Right atrium auricular region (tissue), 2 donors: ENCODE measurements at places on chromosomes 4 and X. TPM values are rescaled to one million over a fixed set of nuclear protein-coding genes. Genes with fewer than 3 reads are reported as not detected.

TCEAL5 gene
- total RNA-seq = not detected

GJB1 gene
- total RNA-seq = not detected

- no peak for DNase-seq
These were observed 13.9 kb downstream of the SCARB2 start for GRCh38 chr4:76199664-76200211.

GABRE gene
- 16.2 TPM for total RNA-seq

DNA sequence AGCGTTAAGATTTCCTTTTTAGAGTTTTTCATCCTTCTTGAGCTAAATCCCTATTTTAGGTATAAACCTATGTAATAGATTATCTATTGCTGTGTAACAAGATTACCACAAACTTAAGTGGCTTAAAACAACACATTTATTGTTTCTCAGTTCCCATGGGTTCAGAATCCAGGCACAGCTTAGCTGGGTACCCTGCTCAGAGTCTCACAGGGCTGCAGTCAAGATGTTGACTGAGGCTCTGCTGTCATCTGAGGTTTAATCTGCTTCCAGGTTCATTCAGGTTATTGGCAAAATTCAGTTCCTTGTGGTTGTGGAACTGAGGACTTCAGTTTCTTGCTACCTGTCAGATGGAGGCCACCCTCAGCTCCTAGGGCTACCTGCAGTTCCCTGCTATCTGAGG is 60.9 kb downstream of the GK start:
- DNase-seq = no peak

DNA sequence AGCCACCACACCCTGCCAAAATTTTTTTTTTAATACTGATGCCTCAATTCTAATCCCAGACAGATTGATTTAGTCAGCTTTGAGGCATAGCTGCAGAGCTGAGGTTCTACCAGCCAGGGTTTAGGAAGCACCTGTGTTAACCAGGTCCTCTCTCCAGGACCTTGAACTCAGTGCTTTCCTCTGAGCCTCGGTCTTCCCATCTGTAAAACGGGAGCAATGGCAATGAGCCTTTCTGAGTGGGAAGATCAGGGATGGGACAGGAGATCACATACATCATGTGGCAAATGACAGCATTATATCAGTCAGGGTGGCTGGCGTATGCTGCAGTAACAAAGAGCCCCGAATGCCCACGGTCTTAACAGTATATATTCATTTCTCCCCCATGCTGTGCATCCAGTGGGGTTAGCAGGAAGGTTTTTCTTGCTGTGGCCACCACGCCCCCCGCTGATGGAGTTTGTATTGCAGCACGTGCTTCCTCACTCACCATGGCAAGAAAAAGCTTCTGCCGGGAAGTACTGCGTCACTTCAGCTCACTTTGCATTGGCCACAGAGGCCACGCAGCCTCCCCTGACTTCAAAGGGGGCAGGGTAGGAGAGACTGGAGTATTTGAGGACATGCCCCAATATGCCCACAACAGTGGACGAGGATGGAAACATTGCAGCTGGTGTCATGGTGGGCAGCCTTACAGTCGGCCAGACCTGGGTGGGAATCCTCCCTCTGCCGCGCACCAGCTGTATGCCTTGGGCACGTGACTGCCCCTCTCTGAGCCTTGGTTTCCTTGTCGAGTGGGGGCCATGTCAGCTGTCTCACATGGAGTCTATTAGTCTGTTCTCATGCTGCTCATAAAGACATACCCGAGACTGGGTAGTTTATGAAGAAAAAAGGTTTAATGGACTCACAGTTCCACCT is 24.1 kb upstream of the MRFAP1 start:
- DNase-seq = no peak

DNA sequence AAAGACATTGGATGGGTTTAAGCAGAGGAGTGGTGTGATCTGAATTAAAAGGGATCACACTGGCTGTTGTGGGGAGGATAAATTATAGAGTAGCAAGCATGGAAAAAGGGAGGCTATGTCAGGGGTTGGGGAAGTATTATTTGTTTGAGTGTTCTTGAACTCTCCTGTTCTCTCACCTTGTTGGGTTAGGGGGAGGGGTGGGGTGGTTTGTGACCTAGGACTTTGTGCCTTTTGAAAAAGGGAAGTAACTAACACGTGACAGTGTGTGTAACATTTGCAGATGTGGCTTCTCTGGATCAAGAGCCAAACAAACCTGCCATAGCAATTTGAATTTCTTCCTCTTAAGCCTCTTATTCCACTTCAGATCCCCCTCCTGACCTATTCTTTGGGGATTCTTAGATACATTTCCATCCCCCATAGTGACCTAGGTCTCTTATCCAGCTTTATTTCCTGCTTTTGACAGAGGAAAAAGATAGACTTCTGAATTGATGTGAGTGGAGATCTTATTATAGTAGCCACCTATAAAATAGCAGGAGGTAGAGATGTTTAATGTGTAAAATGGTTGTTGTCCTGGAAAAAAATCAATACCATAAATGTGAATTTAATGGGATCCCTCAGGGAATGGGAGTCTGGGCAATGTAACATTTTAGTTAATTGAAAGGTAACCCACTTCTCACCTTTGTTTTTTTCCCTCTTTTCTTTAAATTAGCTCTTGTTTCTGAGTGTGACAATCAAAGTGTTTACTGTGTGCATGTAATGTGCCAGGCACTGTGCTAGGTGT is 120.4 kb downstream of the CT47B1 start:
- no peak for DNase-seq

CCKAR gene
- total RNA-seq = not detected

DNA sequence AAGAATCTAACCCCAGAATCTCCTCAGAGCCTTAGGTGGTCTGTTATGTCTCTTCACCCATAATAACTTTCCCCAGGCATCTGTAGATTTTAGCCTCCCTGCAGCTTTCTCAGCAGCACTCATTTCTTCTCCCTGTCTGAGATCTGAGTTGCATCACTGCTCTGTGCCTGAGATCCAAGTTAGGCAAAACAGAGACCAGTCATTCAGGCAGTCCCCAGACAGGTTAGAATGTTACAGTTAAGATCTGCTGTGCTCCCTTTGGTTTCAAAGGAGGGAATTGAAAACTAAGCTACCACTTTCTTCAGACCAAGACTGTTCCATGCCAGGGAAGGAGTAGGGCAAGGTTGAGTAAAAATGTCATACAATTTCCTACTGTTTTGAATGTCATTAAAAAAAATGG is 65.3 kb downstream of the TENT5D start:
- DNase-seq = no peak

GRCh38 chrX:36019125-36019524 is 99.6 kb downstream of the CFAP47 start:
- DNase-seq = no peak

CXXC4 gene
- 3.1 TPM for total RNA-seq

ETDA gene
- not detected for total RNA-seq

DNA sequence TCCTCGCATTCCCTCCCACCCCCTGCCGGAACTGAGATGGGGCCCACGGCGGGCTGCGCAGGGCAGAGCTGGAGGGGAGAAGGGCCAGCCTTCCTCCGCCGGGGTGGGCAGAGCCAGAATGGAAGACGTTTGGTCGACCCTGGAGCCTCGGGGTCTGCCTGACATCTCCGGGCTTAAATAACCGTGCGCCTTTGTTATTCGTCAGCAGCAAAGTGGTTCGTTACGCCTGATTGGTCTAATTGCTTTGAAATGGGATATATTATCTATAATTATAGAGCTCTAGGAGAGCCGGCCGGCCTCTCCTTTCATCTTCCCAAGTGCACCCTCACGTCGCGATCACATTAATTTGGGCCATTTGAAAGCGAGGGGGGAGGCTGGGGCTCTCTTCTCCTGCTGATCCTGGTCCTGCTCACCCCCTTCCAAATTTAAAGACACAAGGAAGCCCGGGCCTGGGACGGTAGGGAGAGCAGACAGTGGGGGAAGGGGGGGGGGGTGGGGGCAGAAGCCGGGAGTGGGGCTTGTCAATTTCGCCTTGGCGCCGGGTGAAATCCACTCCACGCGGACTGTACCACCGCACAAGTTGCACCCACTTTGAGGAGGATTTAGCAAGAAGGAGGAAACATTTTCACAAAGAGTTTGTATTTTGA is 4.7 kb upstream of the MSX1 start:
- no peak for DNase-seq

MAP9 gene
- total RNA-seq = 4.5 TPM

DNA sequence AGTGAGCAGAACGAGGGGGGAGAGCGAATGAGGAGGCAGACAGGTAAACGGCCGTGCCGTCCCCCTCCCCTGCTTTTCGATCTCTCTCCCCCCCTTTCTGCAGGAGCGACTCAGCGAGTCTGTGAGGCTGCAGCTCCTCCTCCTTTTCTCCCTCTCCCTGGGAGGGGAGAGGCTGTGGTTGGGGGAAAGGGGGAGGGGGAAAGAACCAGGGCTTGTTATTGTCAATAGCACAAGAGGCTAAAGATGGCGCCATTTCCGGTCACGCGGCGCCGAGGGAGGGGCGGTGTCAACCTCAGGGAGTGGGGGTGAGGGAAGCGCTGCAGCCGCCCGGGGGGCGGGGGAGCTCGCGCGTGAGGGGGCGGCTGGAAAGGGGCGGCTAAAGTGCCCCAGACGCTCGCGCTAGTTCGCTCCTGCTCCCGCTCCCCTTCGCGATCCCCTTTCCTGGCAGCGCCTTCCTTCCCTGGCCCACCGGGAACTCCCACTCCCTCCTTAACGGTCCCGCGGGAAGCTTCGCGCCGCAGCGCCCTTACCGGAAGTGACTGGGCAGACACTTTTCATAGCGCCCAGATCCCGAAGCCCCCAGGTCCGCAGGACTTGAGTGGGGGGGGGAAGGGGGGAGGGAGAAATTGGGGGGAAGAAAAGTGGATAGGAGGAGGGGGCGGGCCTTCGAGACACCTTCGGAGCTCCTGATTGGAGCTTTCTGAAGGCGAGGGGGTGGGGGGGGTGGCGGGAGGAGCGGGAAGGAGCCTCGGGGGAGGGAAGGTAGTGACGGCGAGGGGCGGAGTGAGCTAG is at the start of gene CUL4B:
CUL4B (minus strand) TSS at position 121 of the 792 bp plus-strand sequence. CDS start 324 bp downstream, outside the sequence.
- DNase-seq = peak; percentile 95

C4orf36 gene
- total RNA-seq = not detected

DNA sequence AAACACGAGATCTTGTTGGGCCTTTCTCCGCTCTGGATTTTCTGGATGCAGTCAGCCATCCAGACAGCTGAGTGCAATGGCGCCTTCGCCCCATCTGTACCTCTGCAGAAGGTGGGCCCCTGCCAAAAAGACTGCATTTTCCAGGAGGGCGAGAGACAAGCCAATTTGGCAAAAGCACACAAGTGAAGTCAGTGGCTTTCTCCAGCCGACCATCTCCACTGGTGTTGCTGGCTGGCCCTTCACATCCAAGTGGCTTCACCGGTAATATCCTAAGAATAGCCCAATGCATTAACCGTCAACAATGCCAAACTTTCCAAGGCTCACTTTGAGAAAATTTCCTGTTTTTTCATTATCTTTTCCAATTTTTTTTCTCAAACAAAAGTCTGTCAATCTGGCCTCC is 96.2 kb upstream of the MXRA5 start:
- no peak for DNase-seq

GRCh38 chrX:118523920-118524319 is 28.3 kb downstream of the DOCK11 start:
- DNase-seq = no peak

GRCh38 chr4:76087007-76087769 is 12.7 kb downstream of the ART3 start:
- DNase-seq = no peak

GRCh38 chr4:169351872-169352271 is 81.1 kb upstream of the SH3RF1 start:
- no peak for DNase-seq

GAGE1 gene
- not detected for total RNA-seq
